ENCODE measurements at places on chromosomes 11 and 22.
A peak's percentile ranks its signal among the peaks of the same experiment; 100 is the strongest.

DNA sequence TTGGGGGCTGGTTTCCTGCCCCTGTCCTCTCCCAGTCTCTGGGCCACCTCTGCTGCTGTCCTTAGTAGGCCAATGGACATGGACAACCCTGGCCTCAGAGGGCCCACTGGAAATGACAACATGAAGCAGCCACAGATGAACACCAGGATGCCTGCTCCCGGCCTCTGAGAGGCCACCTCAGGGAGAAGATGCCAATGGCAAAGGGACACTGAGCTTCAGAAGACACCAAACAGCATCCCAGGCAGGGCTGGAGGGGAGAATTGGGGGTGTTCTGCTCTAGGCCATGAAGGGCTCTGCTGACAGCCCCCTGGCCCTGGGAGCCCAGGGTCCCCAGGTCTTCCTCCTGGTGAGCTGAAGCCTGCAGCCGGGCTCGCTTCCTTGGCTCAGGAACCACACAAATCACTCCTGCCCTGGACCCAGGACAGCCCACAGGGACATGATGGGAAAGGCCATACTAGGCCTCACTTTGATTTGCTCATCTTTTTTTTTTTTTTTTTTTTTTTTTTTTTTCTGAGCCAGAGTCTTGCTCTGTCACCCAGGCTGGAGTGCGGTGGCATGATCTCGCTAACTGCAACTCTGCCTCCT lies 45.3 kb downstream of the TPBGL start:
- no peak for DNase-seq

GRCh38 chr11:10022764-10023163 lies 271.3 kb downstream of the SBF2 start:
- no peak for DNase-seq

DNA sequence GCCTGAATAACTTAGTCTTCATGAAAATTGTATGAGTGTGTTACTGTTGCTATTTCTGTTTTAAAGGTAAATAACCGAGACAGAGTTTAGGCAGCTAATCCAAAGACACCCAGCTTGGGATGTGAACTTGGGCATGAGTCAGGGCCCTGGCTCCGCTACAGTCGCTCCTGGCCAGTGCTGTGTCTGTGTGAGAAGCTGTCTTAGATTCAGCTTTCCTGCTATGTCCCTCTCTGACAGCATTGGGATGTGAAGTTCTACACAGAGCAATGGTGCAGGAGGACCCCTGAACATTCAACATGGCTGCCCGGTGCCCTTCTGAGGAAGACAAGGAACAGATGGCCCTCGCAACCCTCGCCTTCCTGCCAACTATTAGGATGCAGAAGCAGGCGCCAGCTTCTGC lies 49.4 kb downstream of the GALNT18 start:
- DNase-seq, result no peak

- DNase-seq, result no peak
These were observed 85.2 kb upstream of the SCUBE2 start for GRCh38 chr11:9176550-9176949.

- DNase-seq, result no peak
These were observed 56.1 kb downstream of the IGLL5 start for GRCh38 chr22:22943521-22944267.

DNA sequence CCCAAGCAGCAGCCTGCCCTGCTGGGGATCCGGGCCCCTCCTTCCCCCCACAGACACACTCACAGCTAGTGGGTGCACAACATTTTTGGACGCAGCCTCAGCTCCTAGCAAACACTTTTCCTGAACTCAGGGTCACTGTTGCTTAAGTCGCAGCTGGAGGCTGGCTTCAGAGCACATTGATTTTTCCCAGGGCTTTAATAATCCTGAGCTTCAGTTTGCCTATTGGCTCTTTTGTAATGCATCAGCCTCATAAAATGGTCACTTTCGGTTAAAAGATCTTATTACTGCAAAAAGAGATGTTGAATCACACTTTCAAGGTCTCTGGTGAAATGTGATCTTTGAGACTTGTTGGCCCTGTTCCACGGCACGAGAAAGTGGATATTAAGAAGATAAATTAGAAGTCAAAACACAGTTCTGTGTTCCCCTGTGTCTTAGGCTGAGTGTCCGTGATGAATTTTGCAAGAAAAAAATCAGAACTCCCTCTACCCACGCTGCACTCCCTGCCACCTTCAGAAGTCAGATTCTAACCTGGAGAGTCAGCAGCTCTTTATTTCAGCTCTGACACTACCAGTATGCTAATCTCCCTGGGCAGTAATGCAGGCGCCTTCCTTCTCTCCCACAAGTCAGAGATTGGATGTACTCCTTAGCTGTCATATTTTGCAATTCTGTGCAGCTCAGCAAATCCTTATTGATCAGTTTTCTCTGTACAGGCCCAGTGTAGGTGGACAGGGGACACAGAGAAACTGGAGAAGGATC lies 158.2 kb upstream of the E2F8 start:
- no peak for DNase-seq

- DNase-seq, result no peak
These were observed 9.5 kb upstream of the ELF5 start for GRCh38 chr11:34523053-34523452.

- no peak for DNase-seq
These were observed 75.6 kb downstream of the CLPB start for GRCh38 chr11:72358466-72359405.

- DNase-seq, result no peak
These were observed 79.6 kb upstream of the CLDN5 start for GRCh38 chr22:19603767-19604166.

DNA sequence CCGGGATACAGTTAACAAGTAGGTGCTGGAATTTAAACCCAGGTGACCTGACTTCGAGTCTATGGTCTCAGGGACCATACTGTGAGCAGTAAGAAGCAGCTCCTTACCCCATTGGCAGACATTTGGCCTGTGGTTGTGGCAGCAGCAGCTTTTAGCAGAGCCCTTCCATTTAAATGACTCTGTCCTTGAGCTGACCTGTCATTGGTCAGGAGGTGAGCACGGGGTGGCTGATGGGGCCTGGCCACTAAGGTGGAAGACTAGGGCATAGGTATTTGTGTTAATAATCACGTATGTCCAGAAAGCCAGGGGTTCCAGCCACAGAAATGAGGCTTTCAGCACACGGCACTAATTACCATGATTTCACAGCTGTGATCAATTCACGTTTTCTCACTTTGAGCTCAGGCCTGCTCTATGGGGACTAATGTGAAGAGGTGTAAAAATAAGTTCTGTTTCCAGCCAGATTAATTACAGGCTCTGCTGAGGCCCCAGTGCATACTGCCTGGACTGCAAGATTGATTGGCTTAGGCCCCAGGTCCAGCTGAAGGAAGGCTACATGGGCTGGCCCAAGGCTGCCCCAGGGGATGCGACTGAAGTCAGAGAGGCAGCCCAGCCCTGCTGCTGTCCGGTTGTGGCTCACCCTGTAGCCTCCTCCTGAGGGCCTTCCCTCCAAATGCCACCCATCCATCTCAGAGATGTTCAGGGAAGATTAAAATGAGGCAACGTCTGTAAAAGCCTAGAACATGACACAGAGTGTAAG lies 76.0 kb downstream of the FDX1 start:
- DNase-seq, result no peak

DNA sequence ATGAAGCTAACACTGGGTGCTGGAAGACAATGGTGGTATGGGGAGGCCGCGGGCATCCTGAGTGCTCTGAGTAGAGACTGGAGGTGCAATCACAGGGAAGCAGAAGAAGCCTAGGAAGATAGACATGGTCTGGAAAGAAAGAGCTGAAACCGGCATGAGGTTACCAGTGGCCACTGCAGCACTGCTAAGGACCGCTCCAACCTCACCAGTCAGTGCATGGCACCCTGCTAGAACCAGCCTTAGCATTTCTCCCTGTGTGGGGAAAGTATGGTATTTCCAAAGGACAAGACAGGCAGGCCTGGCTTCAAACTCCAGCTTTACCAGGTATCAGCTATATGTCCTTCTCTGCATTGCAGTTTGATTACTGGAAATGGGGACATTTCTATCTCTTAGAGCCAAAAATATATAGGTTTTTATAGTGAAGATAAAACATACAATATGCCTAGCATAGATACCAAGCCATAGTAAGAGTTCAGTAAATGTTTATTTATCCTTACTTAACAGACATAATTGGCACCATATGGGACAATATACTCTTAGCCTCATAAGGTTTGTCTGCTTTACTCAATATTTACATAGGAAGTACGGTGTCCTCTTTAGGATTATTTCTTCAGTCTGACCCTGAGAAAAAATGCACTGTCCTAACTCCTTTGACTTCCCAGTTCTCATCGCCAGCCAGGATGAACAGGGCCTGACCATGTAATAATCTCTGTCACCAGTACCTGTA lies 231.1 kb downstream of the TENM4 start:
- DNase-seq, result no peak

GRCh38 chr11:61645179-61645868 lies 34.9 kb upstream of the DAGLA start:
- DNase-seq, result no peak

GRCh38 chr22:36565686-36566085 lies 36.7 kb upstream of the EIF3D start:
- DNase-seq, result no peak

DNA sequence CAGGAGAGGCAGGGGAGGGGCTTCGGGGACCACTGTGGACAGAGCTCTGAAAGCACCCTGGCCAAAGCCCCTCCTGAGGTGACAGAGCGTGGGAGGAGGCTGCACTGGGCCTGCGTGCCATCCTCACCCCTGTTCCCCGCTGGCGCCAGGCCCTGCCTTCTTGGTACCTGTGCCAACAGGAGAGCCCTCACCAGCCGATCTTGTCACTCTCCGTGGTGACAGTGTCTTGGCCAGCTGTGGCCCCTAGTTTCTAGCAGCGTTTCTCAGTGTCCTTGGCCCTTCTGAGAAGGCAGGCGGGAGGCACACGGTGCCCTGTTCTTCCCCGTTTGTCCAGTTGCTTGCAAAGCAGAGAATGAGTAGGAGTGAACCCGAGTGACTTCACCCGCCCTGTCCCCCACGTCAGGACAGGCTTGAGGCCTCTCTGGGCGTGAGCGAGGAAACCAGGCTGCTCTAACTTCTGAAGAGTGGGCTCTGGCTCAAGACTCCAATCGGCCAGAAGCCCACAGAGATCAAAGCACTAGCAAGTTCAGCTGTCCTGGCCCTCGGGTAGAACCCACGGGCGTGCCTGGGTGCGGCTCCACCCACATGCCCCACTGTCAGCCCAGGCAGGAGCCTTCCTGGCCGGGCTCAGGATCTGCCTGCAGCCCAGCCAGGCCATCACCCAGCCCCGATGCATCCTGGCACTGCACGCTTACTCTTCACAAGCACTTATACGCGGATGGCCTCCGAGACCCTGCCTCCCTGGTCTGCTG lies 60.2 kb upstream of the EMID1 start:
- no peak for DNase-seq

- DNase-seq, result no peak
These were observed 196.3 kb upstream of the ARHGAP20 start for GRCh38 chr11:110908401-110909105.

GRCh38 chr11:122030286-122030685 lies 85.7 kb downstream of the BLID start:
- no peak for DNase-seq

DNA sequence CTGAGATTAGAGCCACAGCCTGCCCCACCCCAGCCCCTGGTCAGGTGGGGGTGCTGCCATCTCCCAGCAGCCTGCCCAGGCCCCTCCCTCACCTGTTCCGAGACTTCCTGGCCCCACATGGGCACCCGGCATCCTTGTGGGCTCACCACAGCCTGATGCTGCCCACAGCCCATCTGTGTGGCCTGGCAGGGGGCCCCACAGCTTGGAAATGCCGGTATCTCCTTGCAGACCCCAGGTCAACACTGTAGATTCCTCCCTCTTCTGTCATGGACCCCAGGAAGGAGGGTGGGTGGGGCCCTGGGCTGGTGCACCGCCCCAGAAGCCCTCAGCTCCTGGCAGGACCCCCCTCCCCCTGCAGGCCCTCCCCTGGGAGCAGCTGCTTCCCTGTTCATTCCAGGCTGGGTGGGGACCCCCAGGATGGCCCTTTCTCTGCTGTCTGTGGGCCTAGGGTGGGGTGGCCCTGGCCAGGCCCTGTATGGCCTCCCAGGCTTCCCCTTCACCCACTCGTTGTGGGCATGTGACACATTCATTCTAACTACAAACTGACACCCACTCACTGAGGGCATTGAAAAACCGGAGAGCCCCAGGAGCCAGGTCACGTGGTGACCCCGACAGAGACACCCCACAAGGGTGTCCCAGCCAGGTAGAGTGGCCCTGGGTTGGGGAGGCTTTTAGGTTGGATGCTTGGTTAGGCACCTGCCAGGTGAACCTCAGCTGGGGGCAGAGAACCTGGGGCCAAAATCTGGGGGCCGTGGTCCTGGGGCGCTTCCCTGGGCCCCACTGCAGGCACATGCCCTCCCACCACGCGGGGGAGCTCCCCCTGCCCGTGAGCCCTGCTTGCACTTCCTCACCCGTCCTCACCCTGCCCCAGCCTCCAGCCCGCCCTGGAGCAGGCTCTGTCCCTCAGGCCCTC lies 44.1 kb upstream of the CCDC188 start:
- peak; percentile 21 for DNase-seq

GRCh38 chr11:57279116-57279515 lies 42.1 kb upstream of the APLNR start:
- no peak for DNase-seq

DNA sequence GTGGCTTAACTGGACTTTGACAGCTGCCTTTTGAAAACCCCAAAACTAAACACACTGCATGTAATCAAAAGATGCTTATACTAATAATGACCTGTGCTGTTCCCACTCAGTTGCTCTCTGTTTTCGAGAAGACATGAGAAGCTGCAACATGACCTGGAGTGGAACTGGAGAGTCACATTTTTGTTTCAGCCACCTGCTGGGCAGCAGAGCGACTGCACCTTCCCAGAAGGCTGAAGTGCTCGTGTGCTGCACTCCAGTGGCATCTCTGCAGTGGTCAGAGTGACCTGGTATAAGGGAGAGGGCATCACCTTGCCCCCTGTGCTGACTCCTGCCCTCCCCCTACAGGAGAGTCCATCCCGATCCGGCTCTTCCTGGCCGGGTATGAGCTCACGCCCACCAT lies 8.6 kb downstream of the THYN1 start:
- DNase-seq, result peak; percentile 25

GRCh38 chr11:2807801-2808241 lies 77.8 kb downstream of the CDKN1C start:
- DNase-seq, result no peak

- no peak for DNase-seq
These were observed 26.2 kb upstream of the LIN7C start for GRCh38 chr11:27532652-27533325.

GRCh38 chr11:67118801-67119584 lies at the start of gene KDM2A:
KDM2A (plus strand) TSS chr11:67119263; CDS start chr11:67121317, 2,054 bp downstream.
- peak; percentile 100 for DNase-seq

GRCh38 chr11:10540546-10540914 lies 457 bp downstream of the RNF141 start:
- no peak for DNase-seq

- no peak for DNase-seq
These were observed 35.2 kb downstream of the MAML2 start for GRCh38 chr11:96307776-96308140.
